Activated T-helper 1 cell treated with anti-CD3 and anti-CD28 coated beads, Interleukin-12 subunit alpha, Interleukin-12 subunit beta, Interleukin-2, Interleukin-4 antibody, amounts not matched to agents 30 ng/mL and 10 ng/mL and 1 ng/mL, durations not matched to agents 14 hours and 24 hours and 36 hours (primary cell): ENCODE measurements at places on chromosomes 3 and 15.
A peak's percentile ranks its signal among the peaks of the same experiment; 100 is the strongest.

DNA sequence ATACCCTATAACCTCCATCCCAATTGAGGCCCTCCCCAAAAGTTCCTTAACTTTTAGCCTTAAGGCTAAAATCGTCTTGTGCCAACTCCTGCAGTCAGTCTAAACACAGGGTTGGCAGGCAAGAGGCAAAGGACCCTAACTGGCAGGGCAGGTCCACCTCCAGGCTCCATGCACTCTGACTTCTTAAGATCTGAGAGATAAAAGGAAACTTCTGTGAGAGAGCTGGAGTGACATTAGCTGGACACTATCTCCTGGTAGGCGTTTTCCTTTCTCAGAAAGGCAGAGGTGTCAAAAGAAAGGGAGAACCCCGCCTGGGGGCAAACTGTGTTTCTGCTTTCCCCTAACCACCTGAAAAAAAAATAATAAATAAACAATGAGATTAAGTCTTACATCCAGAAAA is 3.6 kb downstream of the CHSY1 start:
- no peak for DNase-seq

GRCh38 chr3:151299006-151299405 is 17.6 kb downstream of the GPR87 start:
- DNase-seq = no peak

DNA sequence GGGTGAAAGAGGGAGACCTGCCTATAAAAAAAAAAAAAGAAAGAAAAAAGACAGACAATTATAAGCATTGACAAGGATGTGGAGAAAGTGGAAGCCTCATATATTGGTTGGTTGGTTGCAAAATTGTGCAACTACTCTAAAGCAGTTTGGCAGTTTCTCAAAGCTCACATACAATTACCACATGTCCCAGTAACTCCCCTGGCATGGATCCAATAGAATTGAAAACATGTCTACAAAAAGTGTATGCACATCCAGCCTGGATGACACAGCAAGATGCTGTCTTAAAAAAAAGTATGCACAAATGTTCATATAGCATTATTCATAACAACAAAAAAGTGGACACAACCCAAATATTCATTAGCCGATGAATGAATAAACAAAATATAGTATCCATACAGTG is 19.5 kb downstream of the SETMAR start:
- no peak for DNase-seq

GRCh38 chr3:132655471-132655870 is 4.1 kb downstream of the ACAD11 start:
- DNase-seq = no peak

DNA sequence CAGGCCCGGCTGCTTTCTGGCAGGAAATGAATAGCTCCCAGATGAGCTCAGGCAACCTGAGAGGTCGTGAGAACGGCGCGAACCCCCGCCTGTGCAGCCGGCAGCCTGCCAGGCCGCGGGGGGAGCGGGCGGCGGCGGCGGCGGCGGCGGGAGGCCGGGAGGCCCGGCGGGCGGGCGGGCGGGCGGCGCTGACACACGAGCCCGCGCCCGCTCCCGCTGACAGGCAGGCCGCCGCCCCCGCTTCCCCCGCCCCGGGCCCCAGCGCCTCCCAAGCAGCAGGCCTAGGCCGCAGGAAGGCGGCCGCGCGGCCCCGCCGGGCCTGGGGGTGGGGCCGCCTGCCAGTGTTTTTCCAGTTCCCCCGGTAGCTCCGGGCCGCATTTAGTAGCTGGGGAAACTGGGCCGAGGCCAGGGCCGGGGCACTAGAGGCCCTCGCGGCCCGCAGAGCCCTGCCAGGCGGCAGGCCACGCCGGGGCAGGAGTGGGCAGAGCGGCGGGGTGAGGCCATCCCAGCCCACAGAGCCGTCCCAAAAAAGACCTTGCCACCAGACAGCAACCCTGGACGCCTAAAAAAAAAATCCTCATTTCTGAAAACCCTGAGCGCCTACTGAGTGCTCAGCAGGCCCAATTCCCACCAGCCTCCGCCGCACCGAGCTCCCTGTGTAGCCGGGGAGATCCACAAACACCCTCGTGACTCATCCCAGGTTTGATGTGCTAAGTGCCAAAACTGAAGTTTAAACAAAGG is 5.6 kb downstream of the HES1 start:
- DNase-seq = peak; percentile 48

- DNase-seq = peak; percentile 38
These were observed 5.5 kb upstream of the CD200 start for GRCh38 chr3:112327371-112327951.

- no peak for DNase-seq
These were observed 604.9 kb upstream of the CFAP20DC start for GRCh38 chr3:59654480-59655417.

GRCh38 chr3:146280864-146281263 is 30.0 kb upstream of the PLSCR4 start:
- DNase-seq = no peak

DNA sequence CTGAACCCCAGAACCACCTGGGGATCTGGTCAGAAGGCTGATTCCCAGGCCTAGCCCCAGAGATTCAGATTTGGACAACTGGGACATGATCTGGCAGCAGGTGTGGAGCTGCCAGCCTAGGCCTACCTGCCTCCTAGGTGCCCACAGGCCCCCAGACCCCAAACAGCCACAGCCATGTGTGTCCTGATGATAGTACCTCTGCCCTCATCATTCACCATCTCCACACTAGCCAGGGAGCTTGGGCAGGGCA is 34.7 kb downstream of the HMCES start:
- DNase-seq = no peak

- DNase-seq = no peak
These were observed 84.8 kb downstream of the COL6A5 start for GRCh38 chr3:130430266-130430665.

GRCh38 chr3:13135251-13135810 is 62.1 kb upstream of the IQSEC1 start:
- DNase-seq = no peak

DNA sequence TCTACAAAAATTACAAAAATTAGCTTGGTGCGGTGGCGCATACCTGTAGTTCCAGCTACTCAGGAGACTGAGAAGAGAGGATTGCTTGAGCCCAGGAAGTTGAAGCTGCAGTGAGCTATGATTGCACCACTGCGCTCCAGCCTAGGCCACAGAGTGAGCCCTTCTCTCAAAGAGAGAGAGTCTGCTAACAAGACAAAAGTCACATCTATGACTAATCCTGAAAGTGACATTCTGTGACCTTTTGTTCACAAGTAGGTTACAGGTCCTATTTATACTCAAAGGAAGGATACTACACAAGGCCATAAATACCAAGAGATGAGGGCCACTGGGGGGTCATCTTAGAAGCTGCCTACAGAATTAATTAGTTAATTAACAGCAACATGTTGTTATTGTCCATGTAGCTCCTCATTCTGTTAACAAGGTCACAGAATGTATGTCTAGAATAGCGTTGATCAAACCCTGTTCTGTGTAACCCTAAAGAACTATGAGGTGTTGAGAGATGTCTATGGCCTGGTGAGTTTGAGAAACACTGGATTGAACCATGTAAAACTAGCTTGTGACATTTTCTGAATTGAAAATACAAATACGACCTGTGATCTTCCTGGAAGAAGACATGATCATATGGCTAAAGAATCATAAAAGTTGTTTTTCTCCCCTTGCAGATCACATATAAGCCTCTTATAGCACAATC is 97.0 kb downstream of the SAMMSON start:
- DNase-seq = no peak

DNA sequence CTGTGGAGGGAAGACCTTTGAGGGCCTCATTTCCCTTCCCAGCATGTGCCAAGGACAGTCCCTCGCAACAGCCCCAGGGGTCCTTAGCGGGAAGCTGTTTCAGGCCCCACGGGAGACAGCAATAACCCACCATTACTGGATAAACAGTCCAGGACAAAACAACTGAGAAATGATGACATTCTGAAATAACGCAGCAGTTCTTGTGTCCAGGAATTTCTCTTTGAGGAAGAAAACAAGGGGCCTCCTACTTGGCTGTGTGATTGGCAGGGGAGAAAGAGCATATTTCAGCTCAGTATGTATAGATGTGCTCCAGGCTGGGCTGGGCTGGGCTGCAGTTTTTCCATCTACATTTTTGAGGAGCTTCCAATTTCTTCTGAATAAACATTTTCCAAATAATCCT is 82.2 kb upstream of the THBS1 start:
- no peak for DNase-seq

DNA sequence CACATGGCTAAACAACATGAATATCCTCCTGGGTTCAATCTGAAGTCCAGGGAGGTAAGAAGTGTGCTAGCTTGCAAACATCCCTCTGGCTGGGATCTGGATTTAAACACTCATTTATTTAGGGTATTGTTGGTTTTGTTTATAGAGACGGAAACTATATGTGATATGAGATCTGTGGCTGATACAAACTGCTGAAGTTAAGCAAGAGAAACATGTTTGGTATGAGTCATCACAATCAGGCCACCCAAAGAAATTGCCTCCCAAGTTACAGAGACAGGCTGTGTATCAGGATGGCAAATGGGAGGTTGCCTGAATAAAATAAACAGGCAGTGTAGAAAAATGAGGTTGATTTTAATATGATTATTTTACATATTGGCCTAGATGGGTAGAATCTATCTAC is 562.1 kb downstream of the IGSF11 start:
- DNase-seq = no peak

GRCh38 chr15:62498712-62499111 is 333.6 kb upstream of the C2CD4B start:
- DNase-seq = no peak

- DNase-seq = no peak
These were observed 50.1 kb downstream of the CFAP20DC start for GRCh38 chr3:58999774-59000160.

DNA sequence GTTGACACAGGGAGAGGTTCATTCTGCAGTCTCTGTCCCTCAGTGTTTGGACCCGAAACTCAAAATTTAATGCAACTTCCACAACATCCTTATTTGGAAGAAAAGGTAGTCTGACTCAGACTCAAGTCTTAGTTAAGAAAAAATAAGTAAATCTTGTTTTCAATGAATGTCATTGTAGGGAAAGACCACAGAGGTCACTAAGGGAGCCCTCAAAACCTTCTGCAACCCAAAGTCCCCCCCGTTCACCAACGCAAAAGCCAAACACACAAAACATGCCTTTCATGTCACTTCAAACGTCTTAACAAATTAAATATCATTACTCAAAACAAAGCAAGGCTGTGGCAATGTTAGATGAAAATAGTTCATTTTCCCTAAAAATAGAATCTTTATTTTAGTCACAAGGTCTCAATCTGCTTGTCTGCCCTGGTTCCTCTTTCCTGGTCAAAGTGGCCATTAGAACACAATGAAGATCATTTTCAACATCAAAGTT is 20.9 kb upstream of the SSUH2 start:
- no peak for DNase-seq

DNA sequence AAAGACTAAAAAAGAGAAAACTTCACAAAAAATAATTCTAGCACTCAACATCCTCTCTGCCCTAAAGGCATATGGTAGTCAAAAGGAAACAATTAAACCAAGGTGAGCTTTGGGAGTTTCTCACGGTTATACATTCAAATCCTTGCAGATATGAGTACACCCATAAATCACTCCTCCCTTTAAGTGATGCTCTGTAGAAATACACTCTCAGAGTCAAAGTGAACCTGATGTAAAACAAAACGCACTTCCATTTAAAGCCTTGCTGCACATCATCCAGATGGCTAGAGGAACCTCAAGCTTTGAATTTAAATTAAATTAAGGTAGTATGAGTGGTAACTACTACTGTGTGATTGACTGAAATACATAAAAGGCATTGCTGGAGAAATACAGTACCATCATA is 36.0 kb upstream of the AADAC start:
- no peak for DNase-seq

GRCh38 chr3:104521606-104522336 is 844.9 kb upstream of the ALCAM start:
- no peak for DNase-seq

- DNase-seq = no peak
These were observed 309.8 kb downstream of the OXSM start for GRCh38 chr3:26099692-26100091.

DNA sequence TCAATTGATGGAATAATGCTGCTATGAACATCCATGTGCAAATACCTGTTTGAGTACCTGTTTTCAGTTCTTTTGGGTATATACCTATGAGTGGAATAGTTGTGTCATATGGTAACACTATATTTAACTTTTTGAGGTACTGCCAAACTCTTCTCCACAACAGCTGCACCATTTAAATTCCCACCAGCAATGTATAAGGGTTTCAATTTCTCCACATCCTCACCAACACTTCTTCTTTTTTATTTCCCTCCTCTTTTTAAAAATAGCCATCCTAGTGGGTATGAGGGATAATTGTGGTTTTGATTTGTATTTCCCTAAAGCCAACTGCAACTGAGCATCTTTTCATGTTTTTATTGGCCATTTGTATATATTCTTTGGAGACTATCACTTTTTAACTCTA is 31.3 kb upstream of the ARHGEF3 start:
- no peak for DNase-seq

DNA sequence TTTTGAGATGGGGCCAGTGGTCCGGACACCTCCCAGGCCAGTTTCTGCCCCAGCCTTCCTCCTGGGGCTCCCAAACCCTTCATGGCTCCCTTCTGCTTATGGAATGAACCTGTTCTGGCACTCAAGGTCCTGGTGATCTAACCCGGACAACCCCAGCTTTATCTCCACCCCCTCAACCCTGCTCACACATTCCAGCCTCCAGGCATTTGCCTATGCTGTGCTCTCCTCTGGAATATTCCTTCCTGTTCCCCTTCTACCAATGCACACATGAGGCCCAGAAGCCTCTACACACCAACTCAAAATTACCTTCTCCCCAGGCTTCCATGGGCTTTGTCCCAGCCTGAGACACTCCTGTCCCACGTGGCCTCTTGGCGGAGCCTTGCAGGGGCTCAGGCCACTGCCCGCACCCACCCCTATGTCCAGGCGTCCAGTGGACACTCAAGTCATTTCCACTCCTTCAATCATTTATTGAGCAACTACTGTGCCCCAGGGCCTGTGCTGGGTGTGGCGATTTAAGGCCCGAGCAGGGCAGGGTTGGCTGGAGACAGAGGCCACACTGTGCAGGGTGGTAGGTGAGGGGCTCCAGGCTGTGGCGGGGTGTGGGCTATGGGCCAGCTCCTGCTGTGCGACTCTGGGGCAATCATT is 18.8 kb downstream of the PLXND1 start:
- DNase-seq = no peak

GRCh38 chr3:29067007-29067406 is 213.9 kb upstream of the RBMS3 start:
- DNase-seq = no peak
